Activated CD4-positive, alpha-beta T cell treated with anti-CD3 and anti-CD28 coated beads for 24 hours (primary cell): ENCODE measurements at places on chromosomes 3 and 15.

GRCh38 chr15:74442604-74443003 lies 8.8 kb upstream of the SEMA7A start:
- DNase-seq: no peak

- DNase-seq: no peak
Measured at GRCh38 chr15:39438799-39439592, 141.9 kb upstream of the THBS1 start.

GRCh38 chr15:44246521-44247268 lies 41.8 kb upstream of the GOLM2 start:
- DNase-seq: no peak

DNA sequence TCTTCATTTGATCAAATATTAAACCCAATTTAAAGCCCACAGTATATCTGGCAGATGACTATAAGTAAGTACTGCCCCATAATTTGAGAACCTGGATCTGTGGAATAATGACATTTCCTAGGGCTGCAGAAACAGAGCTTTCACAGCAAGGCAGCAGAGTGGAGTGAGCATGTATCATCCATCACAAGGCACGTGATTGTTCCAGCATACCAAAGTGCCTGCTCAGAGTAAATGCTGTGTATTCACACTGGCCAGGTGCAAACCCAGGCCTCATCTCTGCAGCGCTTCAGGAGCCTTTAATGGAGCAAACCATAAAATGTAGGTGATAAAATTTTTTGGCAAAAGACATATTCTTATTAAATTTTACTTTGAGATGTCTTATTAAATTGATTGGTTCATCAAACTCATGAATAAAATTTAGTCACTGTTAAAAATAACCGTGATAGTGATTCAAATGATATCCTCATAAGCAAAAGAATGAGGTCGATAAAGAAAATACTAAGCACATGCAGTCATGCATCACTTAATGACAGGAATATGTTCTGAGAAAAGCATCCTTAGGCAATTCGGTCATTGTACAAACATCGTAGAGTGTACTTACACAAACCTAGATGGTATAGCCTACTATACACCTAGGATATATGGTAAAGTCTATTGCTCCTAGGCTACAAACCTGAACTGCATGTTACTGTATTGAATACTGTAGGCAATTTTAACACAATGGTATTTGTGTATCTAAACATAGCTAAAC lies 99.3 kb upstream of the SLC24A5 start:
- DNase-seq: no peak

DNA sequence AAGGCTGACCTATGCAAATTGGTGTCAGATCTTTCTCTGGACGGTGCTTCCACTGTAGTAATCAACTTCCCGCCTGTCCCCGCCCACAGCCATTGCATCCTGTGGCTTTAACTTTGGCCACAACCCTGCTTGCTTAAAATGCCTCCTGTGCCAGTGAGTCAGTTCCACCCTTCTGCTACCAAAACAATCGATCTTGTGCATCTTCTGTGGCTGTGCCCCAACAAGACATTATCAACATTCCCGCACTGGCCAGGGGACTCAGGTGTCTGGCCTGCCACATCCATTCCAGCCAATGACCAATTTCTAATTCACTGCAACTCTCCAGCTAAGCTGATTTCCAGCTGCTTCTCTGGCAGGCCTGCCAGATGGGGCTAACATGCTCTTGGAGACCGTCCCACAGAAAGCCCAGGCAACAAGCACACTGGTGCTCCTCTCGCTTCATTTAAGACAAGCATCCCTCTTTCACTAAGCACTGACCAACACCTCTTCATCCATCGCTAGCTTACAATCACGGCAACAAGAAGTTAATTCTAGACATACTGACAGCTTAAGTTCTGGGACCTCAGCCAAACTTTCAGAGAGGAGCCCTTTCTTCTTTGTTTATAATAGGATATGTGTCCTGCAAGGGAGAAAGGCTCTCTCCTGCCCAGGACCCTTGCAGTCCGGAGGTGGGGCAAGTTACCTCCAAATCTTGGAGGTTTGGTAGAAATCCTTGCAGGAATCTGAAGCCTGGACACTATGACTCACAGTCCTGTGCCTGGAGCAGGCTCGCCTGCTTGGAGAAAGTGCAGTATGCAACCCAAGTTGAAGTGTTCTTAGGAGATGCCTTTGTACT lies 6.7 kb downstream of the CA12 start:
- no peak for DNase-seq

- DNase-seq: no peak
Measured at GRCh38 chr3:98359993-98360675, 6.5 kb downstream of the OR5K4 start.
